ENCODE measurements at places on chromosomes 12 and 14. TPM values are rescaled to one million over a fixed set of nuclear protein-coding genes. Genes with fewer than 3 reads are reported as not detected.

The TBX5 gene
- polyA plus RNA-seq, result not detected

The EML1 gene
- polyA plus RNA-seq, result not detected

The RAD9B gene
- polyA plus RNA-seq, result 0.52 TPM

The C12orf54 gene
- not detected for polyA plus RNA-seq

The NKX2-8 gene
- polyA plus RNA-seq, result not detected

The FAM90A1 gene
- 0.12 TPM for polyA plus RNA-seq

The RTN1 gene
- polyA plus RNA-seq, result not detected

The LBHD2 gene
- not detected for polyA plus RNA-seq

The BORCS5 gene
- 22.0 TPM for polyA plus RNA-seq

The POTEG gene
- not detected for polyA plus RNA-seq

The ARMH4 gene
- 1.2 TPM for polyA plus RNA-seq

The RTL1 gene
- polyA plus RNA-seq, result not detected

The TMEM30B gene
- polyA plus RNA-seq, result 6.5 TPM

The KRT3 gene
- polyA plus RNA-seq, result not detected

The TUNAR gene
- polyA plus RNA-seq, result not detected

The GYS2 gene
- not detected for polyA plus RNA-seq

The PTPN6 gene
- polyA plus RNA-seq, result 379 TPM

The KRT75 gene
- not detected for polyA plus RNA-seq

The SRRM4 gene
- not detected for polyA plus RNA-seq

The MYH7 gene
- polyA plus RNA-seq, result not detected

The NRXN3 gene
- polyA plus RNA-seq, result not detected

The KIF5A gene
- 0.12 TPM for polyA plus RNA-seq

The LRTM2 gene
- not detected for polyA plus RNA-seq

The GNB3 gene
- not detected for polyA plus RNA-seq

The TMEM229B gene
- polyA plus RNA-seq, result 34.4 TPM

The PPM1H gene
- not detected for polyA plus RNA-seq

The TDRD9 gene
- 1.3 TPM for polyA plus RNA-seq

The NFKBIA gene
- 344 TPM for polyA plus RNA-seq

The PIANP gene
- 0.77 TPM for polyA plus RNA-seq

The ASIC1 gene
- polyA plus RNA-seq, result 0.07 TPM

The KLRG1 gene
- polyA plus RNA-seq, result 364 TPM

The ANG gene
- polyA plus RNA-seq, result 1.4 TPM

The RBP5 gene
- polyA plus RNA-seq, result not detected

The DTX1 gene
- 0.98 TPM for polyA plus RNA-seq

The GNPNAT1 gene
- polyA plus RNA-seq, result 11.2 TPM

The NTS gene
- not detected for polyA plus RNA-seq

The INSM2 gene
- not detected for polyA plus RNA-seq

The TCL1A gene
- polyA plus RNA-seq, result not detected

The MUCL1 gene
- not detected for polyA plus RNA-seq

The SYT1 gene
- polyA plus RNA-seq, result not detected

The CDH24 gene
- 0.36 TPM for polyA plus RNA-seq

The B4GALNT1 gene
- polyA plus RNA-seq, result not detected

The CLECL1 gene
- polyA plus RNA-seq, result 14.3 TPM

The PPFIA2 gene
- not detected for polyA plus RNA-seq

Measured in CD8-positive, alpha-beta memory T cell (primary cell).